ENCODE measurements at places on chromosomes 3 and 15. TPM values are rescaled to one million over a fixed set of nuclear protein-coding genes. Genes with fewer than 3 reads are reported as not detected.

Gene CCR3
- not detected for total RNA-seq

Gene MYZAP
- total RNA-seq: 22.5 TPM

- H3K4me3 ChIP-seq: no peak overlapping the region
- H3K4me1 ChIP-seq: no peaks in the 10 kb centered on the region
- no peak overlapping the region for H3K27ac ChIP-seq
Observed at GRCh38 chr15:89781891-89782618, 5.9 kb downstream of the MESP2 start.

- no peak overlapping the region for H3K27ac ChIP-seq
- no peaks in the 10 kb centered on the region for H3K27me3 ChIP-seq
- H3K36me3 ChIP-seq: no peaks in the 10 kb centered on the region
- DNase-seq: no peak
Observed at GRCh38 chr15:90142216-90143165, 40.2 kb upstream of the IDH2 start.

- no peaks in the 10 kb centered on the region for H3K4me1 ChIP-seq
- H3K36me3 ChIP-seq: no peaks in the 10 kb centered on the region
- no peak overlapping the region for H3K27ac ChIP-seq
- no peaks in the 10 kb centered on the region for H3K27me3 ChIP-seq
Observed at GRCh38 chr15:25181293-25182097, 226.7 kb downstream of the SNRPN start.

DNA sequence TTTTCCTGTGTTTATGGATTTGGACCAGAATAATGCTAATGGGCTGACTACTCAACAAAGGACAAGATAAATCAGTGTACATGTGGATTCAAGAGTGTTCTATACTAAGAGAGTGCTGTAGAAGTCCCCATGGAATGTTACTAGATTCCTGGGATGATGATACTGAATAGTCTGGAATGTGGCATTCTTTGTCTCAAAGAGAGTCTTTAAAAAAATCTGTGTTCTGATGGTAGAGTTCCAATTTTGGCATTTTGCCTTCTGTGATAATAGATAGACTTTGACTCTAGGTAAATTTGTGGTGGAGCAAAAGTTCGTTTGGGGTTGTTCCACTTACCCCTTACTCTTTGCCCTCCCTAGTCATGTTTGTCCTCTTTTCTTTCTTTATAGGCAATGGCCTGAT is 43.7 kb downstream of the NMD3 start:
- no peak for DNase-seq
- H3K27me3 ChIP-seq: no peaks in the 10 kb centered on the region
- no peaks in the 10 kb centered on the region for H3K4me1 ChIP-seq

Gene IL12A
- not detected for total RNA-seq

DNA sequence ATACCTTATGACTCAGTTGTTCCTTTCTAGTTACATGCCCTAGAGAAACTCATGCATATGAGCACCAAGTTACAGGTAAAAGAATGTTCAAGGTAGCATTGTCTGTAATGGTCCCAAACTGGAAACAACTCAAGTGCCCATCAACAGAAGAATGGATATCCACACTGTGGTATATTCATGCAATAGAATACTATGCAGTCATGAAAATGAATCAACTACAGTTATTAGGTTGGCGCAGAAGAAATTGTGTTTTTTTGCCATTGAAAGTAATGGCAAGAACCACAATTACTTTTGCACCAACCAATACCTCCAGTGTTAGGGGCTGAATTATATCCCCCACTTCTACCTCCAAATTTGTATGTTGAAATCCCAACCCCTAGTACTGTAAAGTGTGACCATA is 9.7 kb upstream of the RNU6-1 start:
- DNase-seq: no peak
- H3K27me3 ChIP-seq: no peaks in the 10 kb centered on the region
- no peak overlapping the region for H3K27ac ChIP-seq
- no peaks in the 10 kb centered on the region for H3K36me3 ChIP-seq
- no peak overlapping the region for H3K4me3 ChIP-seq

GRCh38 chr3:171443211-171443957 is 16.8 kb downstream of the TNIK start:
- no peak overlapping the region for H3K4me3 ChIP-seq
- H3K27me3 ChIP-seq: no peaks in the 10 kb centered on the region
- no peak for DNase-seq
- H3K4me1 ChIP-seq: no peaks in the 10 kb centered on the region
- no peak overlapping the region for H3K27ac ChIP-seq

DNA sequence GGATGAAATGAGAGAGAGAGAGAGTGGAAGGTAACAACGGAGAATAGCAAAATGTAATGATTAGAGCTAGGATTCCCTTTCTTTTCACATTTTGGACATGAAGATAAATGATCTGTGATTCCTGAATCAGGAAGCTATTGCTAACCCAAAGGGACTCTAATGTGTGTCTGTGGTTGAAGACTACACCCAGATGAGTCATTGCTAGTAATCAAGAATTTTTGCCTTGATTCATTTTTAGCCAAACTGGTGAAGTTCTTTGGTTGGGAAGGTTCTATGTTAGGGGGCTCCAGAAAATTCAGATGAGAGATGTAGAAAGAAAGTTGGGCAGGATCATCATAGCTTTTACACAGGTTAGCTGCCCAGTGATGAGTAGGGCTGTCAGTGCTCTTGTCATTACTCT is 116.4 kb downstream of the DUT start:
- no peak for DNase-seq
- H3K27ac ChIP-seq: no peak overlapping the region
- no peak overlapping the region for H3K4me3 ChIP-seq
- H3K27me3 ChIP-seq: no peaks in the 10 kb centered on the region
- H3K4me1 ChIP-seq: no peaks in the 10 kb centered on the region

GRCh38 chr15:72464251-72464650 is 9.9 kb upstream of the ARIH1 start:
- no peak overlapping the region for H3K27ac ChIP-seq
- no peak for DNase-seq
- H3K36me3 ChIP-seq: no peaks in the 10 kb centered on the region

GRCh38 chr15:96264801-96265515 is 65.5 kb upstream of the NR2F2 start:
- DNase-seq: no peak
- no peaks in the 10 kb centered on the region for H3K36me3 ChIP-seq
- H3K4me3 ChIP-seq: no peak overlapping the region
- H3K27me3 ChIP-seq: no peaks in the 10 kb centered on the region
- H3K4me1 ChIP-seq: peaks cover 4% of the 10 kb centered on the region

DNA sequence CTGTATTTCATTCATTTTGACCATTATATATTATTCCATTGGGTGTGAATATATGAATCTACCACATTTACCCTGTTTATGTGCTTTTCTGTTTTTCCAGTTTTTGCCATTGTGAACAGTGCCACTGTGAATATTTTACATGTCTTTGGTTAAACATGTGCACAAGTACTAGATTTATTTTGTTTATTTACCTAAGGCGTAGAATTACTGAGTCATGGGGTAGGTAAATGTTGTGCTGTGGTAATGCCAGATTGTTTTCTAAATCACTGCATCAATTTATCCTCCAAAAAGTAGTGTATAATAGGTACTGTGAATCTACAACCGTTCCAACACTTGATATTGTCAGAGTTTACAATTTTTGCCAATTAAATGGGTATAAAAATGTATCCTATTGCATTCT is 362.1 kb upstream of the AGTR1 start:
- H3K36me3 ChIP-seq: no peaks in the 10 kb centered on the region
- no peak overlapping the region for H3K4me3 ChIP-seq
- DNase-seq: no peak
- no peaks in the 10 kb centered on the region for H3K4me1 ChIP-seq
- H3K27me3 ChIP-seq: no peaks in the 10 kb centered on the region
- H3K27ac ChIP-seq: no peak overlapping the region

- H3K4me1 ChIP-seq: no peaks in the 10 kb centered on the region
- H3K4me3 ChIP-seq: no peak overlapping the region
- no peaks in the 10 kb centered on the region for H3K27me3 ChIP-seq
- no peak overlapping the region for H3K27ac ChIP-seq
- H3K36me3 ChIP-seq: no peaks in the 10 kb centered on the region
Observed at GRCh38 chr3:5140230-5140621, 18.1 kb downstream of the ARL8B start.

Gene ALG1L2
- total RNA-seq: not detected

DNA sequence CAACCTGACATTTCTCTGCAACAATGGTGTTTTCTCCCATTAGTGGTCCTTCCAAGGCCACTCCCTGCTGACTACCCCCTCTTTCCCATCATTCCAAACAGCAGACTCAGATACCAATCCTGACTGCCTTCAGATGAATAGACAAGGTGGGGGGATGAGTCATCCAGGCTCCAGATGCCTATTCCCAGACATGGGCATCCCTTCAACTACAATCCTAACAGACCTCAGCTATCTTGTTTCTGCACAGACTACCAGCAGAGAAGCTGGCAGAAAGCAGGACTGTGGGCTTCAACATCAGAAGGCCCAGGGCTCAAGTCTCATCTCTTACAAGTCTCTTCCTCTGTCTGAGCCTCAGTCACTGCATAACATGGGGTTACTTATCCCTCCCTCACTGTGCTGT is 2.2 kb downstream of the RBP1 start:
- no peak for DNase-seq
- H3K36me3 ChIP-seq: no peaks in the 10 kb centered on the region

GRCh38 chr3:25454005-25454927 is 26.2 kb downstream of the RARB start:
- H3K27me3 ChIP-seq: no peaks in the 10 kb centered on the region
- H3K4me3 ChIP-seq: peak overlapping the region; percentile 2
- H3K4me1 ChIP-seq: no peaks in the 10 kb centered on the region
- peak; percentile 66 for DNase-seq

DNA sequence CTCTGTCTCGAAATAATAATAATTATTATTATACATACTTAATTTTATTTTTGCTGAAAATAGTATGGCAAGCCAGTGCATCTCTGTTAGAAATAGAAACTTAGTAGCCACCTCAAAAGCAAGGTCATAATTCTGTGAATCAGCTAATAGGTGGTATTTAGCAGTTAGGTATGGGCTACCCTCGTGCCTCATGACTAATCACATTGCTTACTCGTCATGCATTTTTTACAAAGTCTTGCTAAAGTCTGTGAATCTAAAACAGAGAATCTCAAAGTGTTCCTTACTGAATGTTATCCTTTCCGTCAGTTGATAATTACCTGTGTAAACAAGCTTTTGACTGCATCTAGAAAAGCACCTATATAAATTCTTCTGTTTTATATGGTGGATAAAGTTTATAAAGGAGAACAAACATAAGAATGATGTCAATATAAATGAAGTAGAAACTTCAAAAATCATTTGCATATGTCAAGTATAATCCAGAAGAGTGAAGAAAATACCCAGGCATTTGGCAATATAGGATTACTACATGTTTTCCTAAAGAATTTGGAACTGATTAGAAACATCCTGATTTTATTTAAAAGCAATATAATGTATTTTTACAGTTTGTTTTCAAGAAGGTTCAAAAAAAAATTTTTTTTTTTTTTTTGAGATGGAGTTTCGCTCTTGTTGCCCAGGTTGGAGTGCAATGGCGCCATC is 6.2 kb downstream of the PPARG start:
- no peak for DNase-seq
- H3K27me3 ChIP-seq: no peaks in the 10 kb centered on the region
- no peaks in the 10 kb centered on the region for H3K36me3 ChIP-seq
- no peak overlapping the region for H3K27ac ChIP-seq
- no peaks in the 10 kb centered on the region for H3K4me1 ChIP-seq

GRCh38 chr3:162015856-162016255 is 519.2 kb downstream of the OTOL1 start:
- no peaks in the 10 kb centered on the region for H3K27me3 ChIP-seq
- no peak for DNase-seq
- H3K4me3 ChIP-seq: no peak overlapping the region
- H3K27ac ChIP-seq: no peak overlapping the region
- no peaks in the 10 kb centered on the region for H3K36me3 ChIP-seq
- H3K4me1 ChIP-seq: no peaks in the 10 kb centered on the region

Gene RCCD1
- 9.7 TPM for total RNA-seq

DNA sequence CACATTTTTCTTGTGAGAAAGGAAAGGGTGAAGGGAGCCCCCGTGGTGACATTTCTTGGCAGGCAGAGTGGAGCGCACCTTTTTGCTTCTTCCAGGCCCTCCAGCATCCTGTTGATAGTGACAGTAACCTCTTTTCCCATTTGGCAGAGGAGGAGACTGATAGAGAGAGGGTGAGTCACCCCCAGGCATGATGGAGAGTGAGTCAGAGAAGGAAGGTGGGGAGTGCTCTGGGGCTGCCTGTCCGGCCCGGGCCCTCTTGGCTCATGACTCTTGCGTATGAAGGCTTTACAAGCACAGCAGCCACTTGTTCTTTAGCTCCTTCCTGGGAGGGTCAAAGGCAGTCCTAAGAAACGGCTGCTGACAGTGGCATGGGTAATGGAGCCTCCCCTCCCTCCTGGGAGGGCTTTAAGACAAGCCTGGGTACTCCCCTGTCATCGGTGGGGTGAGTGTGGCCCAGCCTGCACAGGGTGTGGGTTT is 16.0 kb downstream of the ANKRD63 start:
- no peaks in the 10 kb centered on the region for H3K36me3 ChIP-seq
- H3K4me3 ChIP-seq: no peak overlapping the region
- peak; percentile 94 for DNase-seq
- H3K27me3 ChIP-seq: no peaks in the 10 kb centered on the region
- H3K4me1 ChIP-seq: peaks cover 25% of the 10 kb centered on the region
- peak overlapping the region; percentile 83 for H3K27ac ChIP-seq

DNA sequence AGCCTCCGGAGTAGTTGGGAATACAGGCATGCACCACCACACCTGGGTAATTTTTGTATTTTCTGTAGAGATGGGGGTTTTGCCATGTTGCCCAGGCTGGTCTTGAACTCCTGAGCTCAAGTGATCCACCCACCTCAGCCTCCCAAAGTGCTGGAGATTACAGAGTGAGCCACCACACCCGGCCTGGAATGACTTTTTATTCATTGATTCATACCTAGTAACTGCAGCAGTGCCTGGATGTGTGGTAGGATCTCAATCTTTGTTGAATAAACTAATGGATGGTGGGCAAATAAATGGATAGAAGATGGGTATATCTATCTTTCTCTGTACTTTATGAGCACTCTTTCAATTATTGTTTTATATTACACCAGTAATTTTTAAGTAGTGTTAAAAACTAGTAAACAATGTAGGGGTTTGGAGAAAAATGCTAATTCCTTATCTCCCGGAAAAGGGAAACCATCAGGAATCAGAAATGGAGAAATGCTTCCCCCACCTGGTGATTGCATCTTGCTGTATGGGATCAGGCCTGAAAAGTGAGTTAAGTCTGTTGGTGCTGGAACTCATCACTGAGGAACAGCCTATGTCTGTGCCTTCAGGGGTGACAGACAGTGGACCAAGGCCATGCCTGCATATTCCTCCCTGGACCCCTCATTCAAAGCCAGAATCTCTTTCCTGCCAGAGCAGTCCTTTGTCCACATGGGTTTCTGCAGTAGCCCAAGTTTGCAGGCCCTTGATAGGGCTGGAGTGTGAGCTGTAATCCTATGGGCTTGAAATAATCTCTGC is 161.0 kb upstream of the CTDSPL start:
- H3K4me3 ChIP-seq: no peak overlapping the region
- no peaks in the 10 kb centered on the region for H3K4me1 ChIP-seq
- H3K27ac ChIP-seq: no peak overlapping the region
- H3K36me3 ChIP-seq: no peaks in the 10 kb centered on the region

- no peak overlapping the region for H3K4me3 ChIP-seq
- H3K36me3 ChIP-seq: no peaks in the 10 kb centered on the region
- DNase-seq: no peak
- no peaks in the 10 kb centered on the region for H3K4me1 ChIP-seq
- H3K27ac ChIP-seq: no peak overlapping the region
Observed at GRCh38 chr3:182937293-182938051, 42.9 kb downstream of the DCUN1D1 start.
